Sciatic nerve (tissue), 2 donors: ENCODE measurements at places on chromosomes 1 and 21.

- no peak for DNase-seq
Observed at GRCh38 chr1:94001397-94002045, 92.3 kb upstream of the GCLM start.

DNA sequence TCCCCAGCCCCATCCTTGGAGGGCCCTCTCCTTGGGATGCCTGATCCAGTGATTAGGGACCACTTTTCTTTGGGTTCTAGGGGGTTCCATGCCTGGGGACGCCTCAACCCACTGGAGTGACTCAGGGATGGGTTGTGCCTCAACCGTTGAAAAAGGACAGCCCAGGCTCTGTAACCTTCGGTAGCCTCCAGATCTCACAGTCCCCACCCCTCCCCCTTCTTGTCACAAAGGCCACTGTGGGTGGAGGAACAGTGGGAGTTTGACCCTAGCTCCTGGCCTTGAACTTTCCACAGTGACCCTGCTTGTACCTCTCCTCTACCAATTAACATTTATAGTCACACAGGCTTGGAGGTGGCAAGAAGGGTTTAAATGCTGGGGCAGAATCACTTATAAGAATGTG, 2.6 kb upstream of the RORC start:
- no peak for DNase-seq

- DNase-seq, result no peak
Observed at GRCh38 chr21:19523746-19524145, 1120.2 kb upstream of the TMPRSS15 start.

GRCh38 chr1:38624336-38625039, 235.1 kb downstream of the RRAGC start:
- no peak for DNase-seq

- no peak for DNase-seq
Observed at GRCh38 chr1:112614460-112615065, 4.4 kb downstream of the ST7L start.

- no peak for DNase-seq
Observed at GRCh38 chr1:164950541-164950986, 391.6 kb downstream of the PBX1 start.

DNA sequence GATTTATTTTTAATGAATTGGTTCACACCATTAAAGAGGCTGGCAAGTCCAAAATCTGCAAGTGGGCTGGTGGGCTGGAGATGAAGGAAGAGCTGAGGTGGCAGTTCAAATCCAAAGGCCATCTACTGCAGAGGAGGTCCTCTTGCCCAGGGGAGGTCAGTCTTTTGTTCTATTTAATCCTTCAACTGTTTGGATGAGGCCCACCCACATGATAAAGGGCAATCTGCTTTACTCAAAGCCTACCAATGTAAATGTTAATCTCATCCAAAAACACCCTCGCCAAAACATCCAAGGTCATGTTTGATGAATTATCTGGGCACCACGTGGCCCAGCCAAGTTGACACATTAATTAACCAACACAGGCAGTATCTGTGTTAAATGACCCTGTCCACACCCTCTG, 99.0 kb downstream of the RRAGC start:
- DNase-seq, result no peak

GRCh38 chr21:40841524-40842196, 5.3 kb downstream of the DSCAM start:
- peak; percentile 67 for DNase-seq

- DNase-seq, result no peak
Observed at GRCh38 chr1:212471286-212471685, 38.6 kb downstream of the NENF start.

GRCh38 chr1:93186667-93187066, 6.1 kb downstream of the CCDC18 start:
- no peak for DNase-seq

GRCh38 chr1:5394111-5394510, 598.1 kb downstream of the NPHP4 start:
- no peak for DNase-seq

DNA sequence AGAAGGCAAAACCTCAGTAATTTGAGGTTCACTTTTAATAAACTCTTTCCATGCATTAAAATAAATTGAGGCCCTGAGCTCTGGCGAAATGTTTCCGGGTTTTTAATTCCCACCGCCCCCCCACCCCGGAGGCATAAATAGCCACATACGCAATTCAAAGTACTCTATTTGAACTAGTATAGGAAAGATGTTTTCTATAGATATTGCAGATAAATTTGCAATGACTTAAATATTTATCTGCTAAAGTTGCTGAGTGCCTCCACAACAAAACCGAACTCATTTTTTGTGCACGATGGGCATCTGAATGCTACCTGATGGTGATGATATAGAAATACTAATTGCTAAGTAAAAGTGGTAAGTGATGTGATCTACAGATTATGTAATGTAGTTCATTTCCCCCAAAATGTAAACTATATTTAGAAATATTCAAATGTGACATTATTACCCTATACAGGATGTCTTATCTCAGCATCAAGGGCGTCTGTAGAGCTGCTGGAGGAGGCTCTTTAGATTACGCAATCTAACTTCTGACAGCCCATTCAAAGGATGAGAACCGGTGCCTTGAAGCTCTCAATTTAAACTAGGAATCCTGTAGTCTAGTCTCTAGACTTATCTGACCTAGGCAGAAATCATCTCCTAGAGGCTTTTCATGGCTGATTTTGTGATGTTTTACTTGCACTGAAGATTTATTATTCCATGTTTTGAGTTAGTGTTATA, 8.5 kb downstream of the IRF2BP2 start:
- no peak for DNase-seq

DNA sequence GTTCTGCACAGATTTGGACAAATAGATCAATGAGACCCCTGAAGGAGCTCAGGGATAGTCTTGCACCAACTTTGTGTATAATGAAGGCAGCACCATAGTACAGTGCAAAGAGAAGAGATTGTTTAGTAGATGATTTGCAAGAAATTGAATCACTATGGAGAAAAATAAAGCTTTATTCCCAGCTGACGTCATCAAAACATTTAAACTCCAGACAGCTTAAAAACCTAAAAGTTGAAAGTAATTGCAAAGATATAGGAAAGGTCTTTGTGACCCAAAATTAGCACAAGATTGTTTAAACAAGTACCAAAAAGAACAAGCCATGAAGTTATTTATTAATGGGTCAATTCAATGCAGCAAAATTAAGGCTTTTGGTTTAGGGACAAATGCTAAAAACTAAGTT, 88.8 kb upstream of the BACE2 start:
- no peak for DNase-seq

DNA sequence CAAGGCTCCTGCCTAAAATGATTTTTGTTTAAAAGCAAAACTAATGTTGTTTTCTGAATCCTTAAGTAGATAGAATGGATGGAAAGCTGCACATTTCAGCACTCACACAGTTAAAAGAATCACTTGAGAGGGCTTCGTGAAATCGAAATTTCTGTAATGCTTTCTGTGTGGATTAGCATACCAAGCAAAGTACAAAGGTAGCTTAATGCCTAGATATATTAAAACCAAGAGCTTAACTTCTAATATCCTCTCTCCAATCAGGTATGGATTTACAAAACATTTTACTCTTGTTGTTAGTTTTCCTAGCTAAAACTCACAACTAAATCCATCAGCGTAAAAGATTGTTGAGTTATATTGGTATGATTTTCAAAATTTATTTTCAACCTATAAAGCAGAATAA, 378.8 kb upstream of the PRMT6 start:
- DNase-seq, result no peak

DNA sequence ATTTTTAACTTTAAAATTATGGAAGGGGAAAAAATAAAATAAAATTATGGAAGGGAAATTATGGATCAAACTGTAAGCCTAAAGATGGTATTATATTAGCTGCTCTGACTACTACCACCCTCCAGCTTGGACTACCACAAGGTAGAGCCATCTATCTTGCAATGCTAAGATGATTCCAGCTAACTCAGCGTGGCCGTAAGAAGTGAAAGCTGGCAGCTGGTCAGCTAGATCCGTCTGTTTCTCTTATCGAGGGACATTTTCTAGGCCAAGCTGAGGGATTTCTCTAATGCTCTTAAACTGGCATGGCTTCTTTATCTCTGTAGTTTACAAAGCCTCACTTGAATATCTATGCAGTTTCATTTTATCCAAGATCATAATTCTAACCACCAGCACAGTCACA, 31.5 kb downstream of the LYST start:
- DNase-seq, result no peak

- DNase-seq, result no peak
Observed at GRCh38 chr1:206080026-206080820, 27.2 kb downstream of the RHEX start.

- no peak for DNase-seq
Observed at GRCh38 chr1:31007462-31007991, 58.0 kb downstream of the PUM1 start.

GRCh38 chr1:21761052-21761451, 21.9 kb downstream of the USP48 start:
- no peak for DNase-seq

DNA sequence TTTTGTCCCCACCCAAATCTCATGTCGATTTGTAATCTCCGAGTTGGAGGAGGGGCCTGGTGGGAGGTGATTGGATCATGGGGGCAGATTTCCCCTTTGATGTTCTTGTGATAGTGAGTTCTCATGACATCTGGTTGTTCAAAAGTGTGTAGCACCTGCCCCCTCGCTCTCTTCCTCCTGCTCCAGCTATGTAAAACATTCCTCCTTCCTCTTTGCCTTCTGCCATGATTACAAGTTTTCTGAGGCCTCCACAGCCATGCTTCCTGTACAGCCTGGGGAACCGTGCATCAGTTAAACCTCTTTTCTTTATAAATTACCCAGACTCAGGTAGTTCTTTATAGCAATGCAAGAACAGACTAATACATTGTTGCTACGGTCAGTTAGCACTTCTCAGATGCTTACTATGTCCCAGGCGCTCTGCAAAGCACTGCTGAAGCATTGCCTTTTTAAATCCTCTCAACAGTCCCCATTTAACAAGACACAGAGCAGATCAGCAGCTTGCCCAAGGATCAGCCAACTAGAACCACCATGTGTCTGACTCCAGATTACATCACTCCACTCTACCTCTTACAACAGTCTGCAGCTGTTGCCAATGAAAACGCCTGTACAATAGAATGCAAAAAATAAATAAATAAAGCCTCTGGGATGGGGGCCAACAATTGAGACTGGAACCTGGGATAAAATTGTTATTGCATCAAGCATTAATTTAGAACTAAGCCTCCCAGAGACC, 52.4 kb upstream of the USP1 start:
- no peak for DNase-seq

DNA sequence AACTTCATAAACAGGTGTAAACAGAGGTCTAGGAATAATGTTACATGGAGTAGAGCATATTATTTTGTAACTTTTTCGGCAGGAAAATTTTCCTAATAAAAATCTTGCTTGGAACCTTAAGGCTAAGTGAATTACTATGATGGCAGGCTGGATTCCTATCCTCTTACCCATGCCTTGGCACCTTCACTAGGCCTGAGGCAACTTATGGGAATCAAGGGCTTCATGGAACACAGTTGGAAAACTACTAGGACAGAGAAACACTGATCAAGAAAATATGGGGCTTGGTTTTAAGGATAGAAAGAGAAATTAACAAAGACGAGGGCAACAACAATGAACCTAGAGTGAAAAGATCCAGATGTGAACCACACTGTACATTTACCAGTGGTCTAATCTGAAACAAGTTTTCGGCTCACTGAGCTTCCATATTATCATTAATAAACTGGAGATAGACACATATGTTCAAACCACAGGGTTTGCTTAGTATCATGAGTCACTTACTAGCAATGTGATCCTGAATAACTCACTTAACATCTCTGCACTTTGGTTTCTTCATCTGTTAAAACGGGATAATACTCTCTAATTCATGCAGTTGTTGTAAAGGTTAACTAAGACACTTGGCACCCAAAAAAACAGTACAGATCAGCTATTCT, 68.5 kb downstream of the GPATCH2 start:
- DNase-seq, result no peak

- DNase-seq, result no peak
Observed at GRCh38 chr1:76160225-76160624, 85.7 kb downstream of the ST6GALNAC3 start.

DNA sequence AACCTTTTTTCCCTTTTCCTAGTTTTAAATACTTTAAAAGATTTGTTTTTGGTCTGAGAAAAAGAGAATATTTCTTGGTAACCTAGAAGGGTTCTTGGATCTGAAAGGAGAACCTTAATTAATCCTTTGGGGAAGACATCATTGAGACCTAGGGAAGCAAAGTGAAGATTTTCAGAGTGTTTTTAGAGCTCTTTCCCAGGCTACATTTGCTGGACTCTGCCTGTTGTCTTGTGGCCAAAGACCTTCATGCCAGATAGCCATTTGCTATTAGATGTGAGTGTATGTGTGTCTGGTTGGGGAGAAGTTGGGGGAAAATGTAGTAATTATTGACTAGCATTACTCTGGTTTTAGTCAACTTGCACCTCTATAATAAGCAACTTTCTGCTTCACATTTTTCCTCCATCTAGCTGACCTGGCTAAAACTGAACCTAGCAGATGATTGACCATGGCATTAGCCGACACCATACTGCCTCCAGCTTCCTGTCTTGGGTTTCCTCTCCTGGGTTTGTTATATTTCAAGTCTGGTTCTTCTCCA, 239.1 kb downstream of the USP25 start:
- no peak for DNase-seq

- DNase-seq, result peak; percentile 88
Observed at GRCh38 chr1:116990612-116991151, 10.9 kb upstream of the CD101 start.

- peak; percentile 59 for DNase-seq
Observed at GRCh38 chr1:228445843-228446650, 29.4 kb upstream of the TRIM17 start.

DNA sequence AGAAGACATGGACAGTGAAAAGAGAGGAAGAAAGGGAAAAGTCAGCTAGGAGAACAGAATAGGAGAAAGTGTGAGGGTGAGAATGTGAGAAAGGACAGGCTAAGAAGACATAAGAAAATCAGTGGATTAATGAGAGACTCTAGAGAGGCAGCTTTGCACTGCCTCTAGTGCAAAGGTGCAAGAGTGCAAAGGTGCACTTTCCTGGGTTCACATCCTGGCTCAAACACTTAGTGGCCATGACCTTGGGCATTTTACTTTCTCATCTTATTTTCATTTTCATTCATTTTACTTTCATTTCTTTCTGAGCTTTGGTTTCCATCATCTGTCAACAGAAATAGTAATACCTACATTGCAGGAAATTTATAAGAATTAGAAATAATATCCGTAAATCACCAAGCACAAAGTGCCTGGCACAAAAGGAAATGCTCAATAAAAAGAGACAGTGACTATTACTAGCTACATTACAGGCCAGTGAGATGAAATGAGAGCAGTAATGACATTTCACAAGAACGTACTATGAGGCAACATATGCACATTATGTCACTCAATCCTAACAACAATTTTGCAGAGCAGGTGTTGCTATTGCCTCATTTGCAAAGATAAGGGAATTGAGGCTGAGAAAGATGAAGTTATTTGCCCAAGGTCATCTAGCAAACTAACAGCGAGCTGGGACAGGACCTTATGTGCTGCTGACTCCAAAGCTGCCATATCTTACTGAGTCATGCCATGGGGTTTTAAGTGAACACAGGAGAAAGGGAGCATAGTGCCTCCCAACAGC, 107.0 kb upstream of the TLR5 start:
- DNase-seq, result no peak

GRCh38 chr1:1605724-1606123, 5.8 kb upstream of the FNDC10 start:
- no peak for DNase-seq

- DNase-seq, result no peak
Observed at GRCh38 chr1:51636764-51637522, 20.1 kb downstream of the OSBPL9 start.
